Bronchial epithelial cell (primary cell): ENCODE measurements at places on chromosomes 16 and 17. TPM values are rescaled to one million over a fixed set of nuclear protein-coding genes. Genes with fewer than 3 reads are reported as not detected.

The MKS1 gene
- 8.8 and 11.1 TPM in 2 replicates for total RNA-seq

The CMTM2 gene
- total RNA-seq, result not detected in 2 replicates

The CACNA1H gene
- total RNA-seq, result not detected in 2 replicates

GRCh38 chr17:73285603-73285908 lies 23.9 kb upstream of the CPSF4L start:
- DNase-seq, result no peak

GRCh38 chr17:39187152-39187830 lies 10.2 kb downstream of the CACNB1 start:
- DNase-seq, result no peak
